ENCODE measurements at places on chromosomes 6 and 20. TPM values are rescaled to one million over a fixed set of nuclear protein-coding genes. Genes with fewer than 3 reads are reported as not detected.

OR2H2 gene
- not detected for total RNA-seq

RAB32 gene
- total RNA-seq, result 41.9 TPM

DNAAF9 gene
- total RNA-seq, result 11.8 TPM

NKX2-2 gene
- not detected for total RNA-seq

STMND1 gene
- not detected for total RNA-seq

ME1 gene
- total RNA-seq, result 70.0 TPM

GNAS-AS1 gene
- total RNA-seq, result 1.7 TPM

TULP1 gene
- not detected for total RNA-seq

HSPA1A gene
- total RNA-seq, result 46.7 TPM

PPIL4 gene
- 28.7 TPM for total RNA-seq

SNX9 gene
- 27.2 TPM for total RNA-seq

PRPH2 gene
- not detected for total RNA-seq

DNA sequence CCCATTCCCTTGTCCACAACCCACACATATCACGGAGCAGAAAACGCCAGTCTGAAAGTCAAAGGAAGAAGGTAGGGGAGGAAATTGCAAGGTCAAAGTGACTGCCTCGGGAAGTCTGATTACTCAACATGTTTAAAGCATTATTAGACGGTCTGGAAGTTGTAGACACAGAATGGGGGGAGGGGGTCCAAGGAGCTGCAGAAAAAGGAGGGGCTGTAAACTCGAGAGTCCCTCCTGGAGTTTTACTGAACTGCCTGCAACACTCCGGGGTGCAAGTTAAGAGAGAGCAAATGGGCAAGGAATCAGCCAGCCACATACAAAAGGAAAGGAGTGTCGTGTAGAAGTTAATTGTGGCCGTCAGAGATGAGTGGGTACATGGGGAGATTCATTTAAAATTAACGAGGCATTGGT, 417.7 kb upstream of the JARID2 start:
- no peak for DNase-seq

- DNase-seq, result no peak
Measured at GRCh38 chr6:127077886-127078285, 40.6 kb upstream of the RSPO3 start.

- no peak for DNase-seq
Measured at GRCh38 chr6:100883347-100883746, 2.2 kb upstream of the ASCC3 start.

- no peak for DNase-seq
Measured at GRCh38 chr6:152386131-152386530, 251.0 kb downstream of the SYNE1 start.

DNA sequence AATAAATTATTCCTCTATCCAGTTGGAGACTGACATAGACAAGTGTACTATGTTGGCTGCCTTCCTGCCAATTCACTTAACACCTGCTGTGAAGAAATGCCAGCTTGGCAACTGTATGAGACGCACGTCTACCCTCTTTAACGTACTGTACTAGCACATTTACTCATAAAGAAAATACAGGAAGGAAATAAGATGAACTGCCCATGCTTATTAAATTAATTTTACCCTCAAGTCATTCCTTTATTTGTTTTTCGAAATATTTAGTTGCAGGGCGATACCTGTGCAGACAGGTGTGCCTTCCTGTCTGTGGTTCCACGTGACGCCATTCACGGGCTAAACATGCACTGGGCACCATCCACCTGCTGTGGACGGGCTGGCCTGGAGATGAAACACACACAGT, 52.0 kb downstream of the PSMG4 start:
- DNase-seq, result no peak

DNA sequence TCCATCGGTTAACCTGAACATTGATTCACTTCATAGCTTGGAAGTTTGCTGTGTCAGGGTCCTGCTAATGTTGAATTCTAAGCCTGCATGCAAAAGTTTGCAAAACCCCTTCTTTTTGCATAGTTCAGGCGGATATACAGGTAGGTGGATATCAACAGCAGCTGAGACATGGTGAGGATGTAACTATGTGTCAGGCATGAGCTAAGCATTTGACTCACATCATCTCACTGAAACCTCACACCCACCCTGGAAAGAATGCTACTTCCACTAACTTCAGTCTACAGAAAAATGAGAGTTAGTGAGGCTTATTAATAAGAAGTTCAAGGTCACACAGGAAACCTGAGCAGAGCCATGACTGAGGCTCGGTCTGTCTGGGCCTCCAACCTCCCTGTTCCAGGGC, 276.9 kb downstream of the BMP7 start:
- DNase-seq, result no peak

DNA sequence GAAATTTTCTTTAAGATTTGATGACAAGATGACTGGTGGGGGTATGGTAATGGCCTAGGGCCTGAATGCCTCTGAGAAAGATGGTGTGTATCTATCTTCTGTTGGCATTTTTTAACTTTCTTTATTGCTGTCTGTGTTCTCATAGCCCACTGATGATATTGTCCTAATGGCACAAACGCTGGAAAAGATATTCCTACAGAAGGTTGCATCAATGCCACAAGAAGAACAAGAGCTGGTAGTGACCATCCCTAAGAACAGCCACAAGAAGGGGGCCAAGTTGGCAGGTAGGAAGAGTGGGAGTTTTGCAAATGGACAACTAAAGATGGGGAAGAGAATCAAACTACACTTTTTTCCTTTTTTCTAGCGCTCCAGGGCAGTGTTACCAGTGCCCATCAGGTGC, 7.5 kb downstream of the BRD2 start:
- no peak for DNase-seq

DNA sequence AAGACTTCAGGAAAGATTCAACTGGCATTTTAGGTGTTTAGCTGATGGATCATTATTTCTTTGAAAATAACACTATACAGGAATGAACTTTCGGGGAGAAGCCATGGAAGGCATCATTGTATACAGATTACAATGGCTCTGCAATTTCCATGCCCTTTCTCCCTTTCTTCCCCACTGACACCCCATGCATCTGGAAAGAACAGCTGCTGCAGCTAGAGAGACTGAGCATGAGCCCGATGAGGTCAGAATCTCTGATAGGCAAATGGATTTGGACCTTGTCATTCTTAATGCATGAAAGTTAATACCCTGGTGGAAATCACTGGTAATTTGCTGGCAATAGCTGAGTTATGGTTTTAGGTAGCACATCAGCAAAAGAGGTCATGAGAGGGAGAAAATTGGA, 54.8 kb downstream of the BTBD3 start:
- no peak for DNase-seq

DNA sequence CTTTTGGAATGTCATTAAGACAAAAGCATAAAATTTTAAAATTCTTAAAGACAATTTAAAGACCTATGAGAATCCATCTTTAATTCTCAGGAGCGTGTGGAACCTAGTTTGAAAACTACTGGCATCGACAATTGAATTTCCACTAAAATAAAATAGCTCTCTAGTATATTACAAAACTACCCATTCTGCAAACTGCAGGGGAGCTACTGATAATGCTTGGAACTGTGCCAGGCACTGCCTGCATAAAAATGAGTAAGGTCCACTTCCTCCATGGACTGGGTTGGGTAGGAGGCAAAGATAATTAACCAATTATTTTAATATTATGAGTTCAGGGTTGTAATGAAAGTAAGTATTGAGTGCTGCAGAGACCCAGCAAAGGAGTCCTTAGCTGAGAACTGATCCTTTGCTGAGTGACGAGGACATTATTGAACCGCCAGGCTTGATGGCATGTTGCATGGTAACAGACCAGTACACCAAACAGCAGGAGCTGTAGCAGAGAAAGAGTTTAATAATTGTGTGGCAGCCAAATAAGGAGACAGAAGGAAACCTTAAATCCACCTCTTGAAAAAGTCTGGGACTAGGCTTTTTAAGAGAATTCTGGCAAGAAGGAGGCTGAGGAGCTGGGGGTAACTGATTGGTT, 261.3 kb downstream of the ESR1 start:
- DNase-seq, result no peak

GRCh38 chr6:44012078-44012493, 115.2 kb downstream of the MRPL14 start:
- DNase-seq, result no peak

DNA sequence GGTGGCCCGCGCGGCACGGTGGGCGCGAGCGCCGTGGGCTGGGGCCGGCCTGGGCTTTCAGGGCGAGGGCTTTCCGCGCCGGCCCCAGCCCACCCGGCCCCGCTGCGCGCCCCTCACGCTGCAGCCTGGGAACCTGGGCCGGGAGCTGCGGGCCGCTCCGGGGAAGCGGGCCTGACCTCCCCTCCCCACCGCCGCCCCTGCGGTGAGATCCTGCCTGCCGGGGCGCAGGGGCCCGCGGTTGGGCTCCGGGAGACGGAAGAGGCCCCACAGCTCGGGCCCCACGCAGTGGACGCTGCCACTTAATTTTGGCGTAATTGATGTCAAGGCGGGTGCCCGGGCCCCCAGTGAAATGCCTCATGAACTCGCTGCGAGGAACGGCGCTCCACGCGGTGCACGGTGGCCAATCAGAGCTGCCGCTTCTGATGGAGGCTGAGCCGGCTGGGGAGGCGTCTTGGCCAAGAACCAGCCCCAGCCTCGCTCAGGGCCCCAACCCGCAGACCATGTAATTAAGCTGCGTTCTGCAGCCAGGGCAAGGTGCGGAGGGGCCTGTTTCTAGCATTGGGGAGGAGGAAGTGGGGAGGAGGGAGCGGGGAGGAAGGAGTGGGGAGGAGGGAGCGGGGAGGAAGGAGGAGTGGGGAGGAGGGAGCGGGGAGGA, 96.1 kb upstream of the BHLHE23 start:
- no peak for DNase-seq

- no peak for DNase-seq
Measured at GRCh38 chr6:20217324-20217855, 5.1 kb upstream of the MBOAT1 start.

DNA sequence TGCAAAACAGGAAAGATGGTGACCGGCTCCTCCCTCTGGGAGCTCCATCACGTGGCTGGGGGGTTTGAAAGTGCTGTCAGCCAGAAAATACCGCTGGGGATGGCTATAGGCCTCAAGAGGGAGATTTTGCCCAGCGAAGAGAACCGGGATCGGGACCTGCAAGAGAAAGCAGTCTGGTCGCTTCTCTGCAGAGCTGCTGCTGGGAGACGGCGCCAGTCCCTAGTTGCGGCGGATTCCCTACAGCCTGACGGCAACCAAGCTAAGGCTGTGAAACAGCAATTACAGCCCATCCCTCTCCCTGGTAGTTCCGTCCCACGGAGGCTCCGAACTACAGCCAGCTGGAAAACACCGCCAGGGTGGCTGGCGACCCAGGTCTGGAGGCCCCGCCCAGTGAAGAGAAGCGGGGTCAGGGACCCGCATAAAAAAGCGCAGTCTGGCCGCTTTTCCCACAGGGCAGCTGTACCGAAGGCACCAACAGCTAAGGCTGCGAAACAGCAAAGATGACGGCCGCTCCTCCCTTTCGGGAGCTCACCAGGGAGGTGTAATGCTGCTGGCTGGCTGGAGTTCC, 238.1 kb upstream of the IRAK1BP1 start:
- no peak for DNase-seq

All from NCI-H460 (cell line).